ENCODE measurements at places on chromosomes 7 and 10. TPM values are rescaled to one million over a fixed set of nuclear protein-coding genes. Genes with fewer than 3 reads are reported as not detected.

Gene ICA1
- total RNA-seq = 41.8 TPM

Gene HGF
- total RNA-seq = 23.8 TPM

Gene AKR1E2
- total RNA-seq = 5.8 TPM

Gene ADCYAP1R1
- total RNA-seq = not detected

Gene PLXNA4
- 3.5 TPM for total RNA-seq

DNA sequence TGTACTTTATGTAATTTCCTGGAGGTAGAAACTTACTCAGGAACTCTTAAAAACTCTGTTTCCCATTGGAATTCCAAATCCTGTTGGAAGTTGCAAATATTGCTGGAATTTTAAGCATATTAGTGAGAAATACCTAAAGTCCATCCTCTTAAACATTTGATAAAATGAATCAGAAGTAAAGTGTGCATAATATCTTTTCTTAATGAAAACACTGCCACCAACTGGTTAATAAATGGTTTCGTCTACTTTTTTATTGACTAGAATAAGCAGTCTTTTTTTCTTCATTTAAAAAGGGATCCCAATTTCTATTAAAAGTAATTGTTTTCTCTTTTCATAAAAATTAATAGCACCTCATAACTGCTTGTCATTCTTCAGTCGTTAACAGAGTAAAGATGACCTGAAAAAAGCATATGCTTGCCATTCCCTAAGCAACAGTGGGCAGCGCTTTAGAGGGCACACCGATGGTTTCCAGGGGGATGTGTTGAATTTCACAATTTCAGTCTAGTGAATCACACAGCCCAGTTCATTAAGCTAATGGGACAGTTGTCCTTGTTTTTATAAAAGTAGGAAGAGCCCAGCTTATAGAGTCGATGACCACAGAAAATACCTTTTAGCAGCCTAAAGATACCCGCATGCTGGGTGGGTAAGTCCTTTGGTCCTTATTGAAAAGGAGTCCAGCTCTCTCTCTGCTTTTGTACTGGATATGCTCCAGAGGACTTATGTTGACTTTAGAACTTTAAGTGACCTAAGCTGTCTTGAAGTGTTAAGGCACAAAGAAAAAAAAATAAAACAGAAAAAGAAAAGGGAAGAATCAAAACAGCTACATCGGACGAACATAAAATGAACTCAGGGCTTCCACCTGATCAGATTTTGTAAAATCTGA, 28.5 kb downstream of the NPS start:
- DNase-seq = no peak
- H3K36me3 ChIP-seq = no peaks in the 10 kb centered on the region
- peaks cover 22% of the 10 kb centered on the region for H3K4me1 ChIP-seq
- no peaks in the 10 kb centered on the region for H3K27me3 ChIP-seq

GRCh38 chr10:99941942-99942820, 67.6 kb downstream of the DNMBP start:
- no peak overlapping the region for H3K27ac ChIP-seq
- DNase-seq = no peak
- no peaks in the 10 kb centered on the region for H3K27me3 ChIP-seq
- peaks cover 5% of the 10 kb centered on the region for H3K4me1 ChIP-seq
- H3K36me3 ChIP-seq = no peaks in the 10 kb centered on the region

DNA sequence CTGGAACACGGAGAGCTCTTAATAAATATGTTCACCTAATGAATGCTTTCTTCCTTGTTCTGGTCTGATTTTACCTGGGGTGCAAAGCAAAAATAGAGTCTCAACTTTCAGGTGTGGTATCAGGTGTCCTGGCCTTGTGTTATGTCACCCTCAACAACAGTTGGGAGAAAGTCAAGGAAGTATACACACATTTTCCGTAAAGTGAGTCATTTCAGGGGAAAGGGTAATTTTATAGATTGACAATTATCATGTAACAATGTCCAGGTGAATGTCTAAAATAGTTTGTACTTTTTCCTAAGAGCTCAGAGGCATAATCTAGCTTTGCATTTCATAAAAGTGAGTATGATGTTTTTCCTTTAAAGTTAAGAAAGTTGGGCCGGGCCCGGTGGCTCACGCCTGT, 287.4 kb downstream of the SKIDA1 start:
- no peak overlapping the region for H3K4me3 ChIP-seq
- H3K4me1 ChIP-seq = no peaks in the 10 kb centered on the region
- no peaks in the 10 kb centered on the region for H3K36me3 ChIP-seq
- H3K27me3 ChIP-seq = no peaks in the 10 kb centered on the region
- DNase-seq = no peak
- H3K27ac ChIP-seq = no peak overlapping the region

DNA sequence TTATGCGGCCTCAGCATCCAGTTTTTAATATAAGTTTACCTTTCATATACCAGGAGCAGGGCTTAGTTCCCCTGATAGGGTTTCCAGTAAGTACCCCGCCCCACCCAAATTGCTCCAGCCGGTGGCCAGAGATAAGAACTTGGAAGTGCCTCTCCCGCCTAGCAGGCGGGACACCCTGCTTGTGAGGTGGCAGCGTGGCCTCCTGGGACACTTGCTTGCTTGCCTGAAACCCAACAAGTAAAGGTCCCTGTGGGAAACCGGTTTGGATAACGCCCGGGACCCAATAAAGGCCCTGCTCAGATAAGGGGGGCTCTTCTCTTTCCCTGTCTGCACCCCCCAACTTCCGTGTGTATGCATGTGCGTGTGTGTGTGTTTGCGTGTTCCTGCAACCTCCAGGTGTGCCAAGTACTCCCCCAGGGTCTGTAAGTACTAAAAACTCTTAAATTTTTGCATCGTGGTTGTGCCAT, 154.3 kb downstream of the ARHGAP21 start:
- H3K4me3 ChIP-seq = no peak overlapping the region
- peaks cover 1% of the 10 kb centered on the region for H3K4me1 ChIP-seq

DNA sequence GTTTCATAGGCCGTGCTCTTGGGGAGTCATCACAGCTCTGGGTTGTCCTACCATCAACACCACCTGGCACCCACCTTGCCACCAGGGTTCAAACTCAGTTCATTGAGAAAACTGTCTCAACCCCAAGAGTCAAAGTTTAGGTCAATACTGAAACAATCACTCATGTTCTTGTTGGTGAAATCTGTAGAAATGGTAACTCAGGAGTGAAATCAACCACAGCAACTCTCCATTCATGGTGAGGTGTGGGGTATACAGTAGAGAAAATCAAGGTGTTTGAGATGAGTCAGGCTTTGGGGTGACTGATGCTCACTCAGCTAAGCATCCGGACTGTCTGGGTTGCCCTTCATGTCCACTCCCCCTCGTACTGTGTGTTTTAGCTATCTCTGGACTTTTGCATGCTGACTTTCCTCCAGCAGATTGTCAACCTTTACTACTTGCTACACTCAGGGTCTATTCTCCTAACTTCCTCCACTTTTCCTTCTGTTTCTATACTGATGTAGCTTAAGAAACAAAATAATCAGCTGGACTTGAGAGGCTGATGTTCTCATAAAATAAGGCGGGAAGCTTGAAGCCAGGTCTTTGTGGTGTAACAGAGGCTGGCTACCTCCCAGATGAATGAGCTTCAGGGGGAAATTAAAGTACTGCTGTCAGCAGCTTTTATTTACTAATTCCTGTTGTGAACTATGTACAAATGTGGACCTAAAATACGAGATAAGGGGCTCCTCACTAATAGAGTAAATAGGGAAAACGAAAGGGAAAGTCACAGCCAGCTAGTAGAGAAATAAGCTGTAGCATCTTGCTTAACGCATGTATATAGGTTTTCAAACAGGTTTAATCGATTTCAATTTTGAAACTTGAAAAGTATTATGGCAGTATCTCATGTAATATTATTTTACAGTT, 173.6 kb upstream of the AKR1E2 start:
- H3K4me1 ChIP-seq = no peaks in the 10 kb centered on the region
- no peaks in the 10 kb centered on the region for H3K36me3 ChIP-seq
- no peak overlapping the region for H3K27ac ChIP-seq
- no peak overlapping the region for H3K4me3 ChIP-seq
- DNase-seq = peak; percentile 25

DNA sequence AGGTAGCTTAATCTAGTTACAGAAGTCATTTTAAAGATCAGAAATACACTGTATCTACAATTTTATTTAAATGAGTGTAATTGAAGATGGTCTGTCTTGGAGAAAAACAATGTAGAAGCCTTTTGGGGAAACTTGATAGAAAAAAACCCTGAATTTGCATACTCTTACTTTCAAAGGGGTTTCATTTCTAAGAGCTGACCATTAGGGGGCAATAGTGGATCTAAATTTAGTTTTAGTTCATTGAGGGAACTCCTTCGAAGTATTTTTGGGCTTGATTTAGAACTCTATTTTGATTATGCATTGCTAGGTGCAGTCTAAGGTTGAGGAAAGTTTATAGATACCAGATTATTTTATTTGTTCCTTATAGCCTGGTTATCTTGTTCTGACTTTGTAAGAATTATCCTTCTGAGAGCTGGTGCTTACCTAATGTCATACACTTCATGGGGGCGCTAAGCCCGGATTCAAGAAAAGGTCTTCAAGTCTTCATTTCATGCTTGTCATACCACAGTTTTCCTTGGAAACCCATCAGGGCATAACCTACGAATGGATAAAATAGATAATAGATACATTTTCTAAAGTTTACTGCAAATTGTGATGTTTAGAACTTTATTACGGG, 69.1 kb upstream of the MXI1 start:
- no peak overlapping the region for H3K4me3 ChIP-seq
- no peaks in the 10 kb centered on the region for H3K36me3 ChIP-seq
- H3K4me1 ChIP-seq = peaks cover 12% of the 10 kb centered on the region
- H3K27ac ChIP-seq = no peak overlapping the region

GRCh38 chr10:106023329-106023728, 1141.2 kb downstream of the SORCS1 start:
- H3K27me3 ChIP-seq = no peaks in the 10 kb centered on the region
- H3K36me3 ChIP-seq = no peaks in the 10 kb centered on the region
- no peak for DNase-seq
- H3K27ac ChIP-seq = no peak overlapping the region
- no peaks in the 10 kb centered on the region for H3K4me1 ChIP-seq
- H3K4me3 ChIP-seq = no peak overlapping the region

DNA sequence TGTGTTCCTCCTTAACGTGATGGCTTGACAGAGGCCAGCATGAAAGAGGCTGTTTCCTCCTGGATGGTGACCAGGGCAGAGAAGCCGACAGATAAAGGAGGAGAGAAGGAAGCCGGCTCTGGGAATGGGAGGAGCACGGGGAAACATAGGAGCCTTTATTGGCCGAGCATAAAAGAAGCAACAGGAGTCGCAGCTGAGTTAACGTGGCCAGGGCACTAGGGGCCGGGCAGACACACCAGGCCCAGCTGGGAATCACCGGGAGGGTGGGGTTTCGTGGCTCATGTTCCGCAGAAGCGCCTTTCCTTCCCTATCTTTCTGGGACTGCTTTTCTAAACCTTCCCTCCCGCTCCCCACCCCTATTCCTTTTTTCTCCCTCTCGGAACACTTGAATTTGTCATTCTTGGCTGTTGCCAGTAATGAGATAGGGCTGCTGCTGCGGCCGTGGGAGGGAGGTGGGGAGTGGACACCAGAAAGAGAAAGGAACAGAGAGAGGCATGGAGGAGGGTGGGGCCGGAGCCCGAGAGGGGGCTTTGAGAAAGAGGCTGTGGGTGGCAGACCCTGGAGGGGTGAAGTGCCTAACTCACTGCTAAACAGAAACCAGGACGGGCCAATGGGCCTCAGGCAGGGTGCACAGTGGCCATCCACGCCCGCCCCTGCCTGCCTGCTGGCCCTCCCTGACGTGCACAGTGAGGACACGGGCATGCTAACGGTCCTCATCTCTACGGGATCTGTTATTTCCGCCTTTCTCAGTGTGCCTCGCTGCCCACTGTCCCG, 65.2 kb downstream of the COL13A1 start:
- H3K27ac ChIP-seq = no peak overlapping the region
- H3K4me1 ChIP-seq = no peaks in the 10 kb centered on the region
- no peaks in the 10 kb centered on the region for H3K27me3 ChIP-seq
- peak; percentile 80 for DNase-seq
- no peak overlapping the region for H3K4me3 ChIP-seq

- peaks cover 21% of the 10 kb centered on the region for H3K27me3 ChIP-seq
- H3K36me3 ChIP-seq = no peaks in the 10 kb centered on the region
- H3K4me1 ChIP-seq = no peaks in the 10 kb centered on the region
- H3K4me3 ChIP-seq = no peak overlapping the region
- H3K27ac ChIP-seq = no peak overlapping the region
Observed at GRCh38 chr10:118592675-118593330, 2.6 kb downstream of the PRLHR start.

DNA sequence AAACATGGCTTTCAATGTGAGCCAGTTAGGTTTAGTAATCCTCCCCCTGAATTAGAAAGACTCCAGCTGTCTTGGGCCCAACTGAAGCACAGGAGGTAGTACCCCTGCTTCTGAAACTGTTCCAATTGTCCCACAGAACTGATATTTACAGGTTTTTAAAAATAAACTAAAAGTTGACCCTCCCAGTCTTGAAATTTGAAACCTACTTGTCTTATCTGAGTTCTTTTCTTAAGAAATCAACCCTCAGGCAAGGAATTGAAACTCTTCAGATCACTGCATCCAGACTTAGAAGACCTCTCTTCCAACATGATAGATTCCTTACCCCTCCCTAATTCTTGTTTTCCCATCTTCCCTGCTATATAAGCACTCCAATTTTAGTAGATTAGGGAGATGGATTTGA, 13.3 kb upstream of the ARHGAP21 start:
- H3K36me3 ChIP-seq = no peaks in the 10 kb centered on the region
- H3K27ac ChIP-seq = no peak overlapping the region
- DNase-seq = no peak
- no peak overlapping the region for H3K4me3 ChIP-seq

- no peaks in the 10 kb centered on the region for H3K27me3 ChIP-seq
- H3K36me3 ChIP-seq = no peaks in the 10 kb centered on the region
- DNase-seq = no peak
Observed at GRCh38 chr7:29289156-29290021, 94.8 kb downstream of the CHN2 start.

GRCh38 chr10:19877466-19878255, 61.4 kb downstream of the PLXDC2 start:
- H3K36me3 ChIP-seq = no peaks in the 10 kb centered on the region
- no peak overlapping the region for H3K27ac ChIP-seq
- no peaks in the 10 kb centered on the region for H3K27me3 ChIP-seq
- DNase-seq = no peak
- no peak overlapping the region for H3K4me3 ChIP-seq
- H3K4me1 ChIP-seq = no peaks in the 10 kb centered on the region

- H3K36me3 ChIP-seq = no peaks in the 10 kb centered on the region
- no peak for DNase-seq
- no peak overlapping the region for H3K4me3 ChIP-seq
- no peaks in the 10 kb centered on the region for H3K4me1 ChIP-seq
- H3K27ac ChIP-seq = no peak overlapping the region
Observed at GRCh38 chr10:30675791-30676718, 46.5 kb upstream of the LYZL2 start.

GRCh38 chr10:100896876-100897461, 15.8 kb upstream of the SLF2 start:
- H3K4me1 ChIP-seq = no peaks in the 10 kb centered on the region
- DNase-seq = no peak
- no peak overlapping the region for H3K4me3 ChIP-seq
- H3K27me3 ChIP-seq = no peaks in the 10 kb centered on the region

- no peak for DNase-seq
- H3K27me3 ChIP-seq = no peaks in the 10 kb centered on the region
- no peak overlapping the region for H3K27ac ChIP-seq
- H3K36me3 ChIP-seq = peaks cover 10% of the 10 kb centered on the region
- H3K4me1 ChIP-seq = no peaks in the 10 kb centered on the region
- H3K4me3 ChIP-seq = no peak overlapping the region
Observed at GRCh38 chr10:92342796-92343195, 51.8 kb downstream of the MARCHF5 start.

Data from kidney (tissue), 22 donors.